ENCODE measurements at places on chromosomes 1 and 21. TPM values are rescaled to one million over a fixed set of nuclear protein-coding genes. Genes with fewer than 3 reads are reported as not detected.

Gene HPDL
- not detected for total RNA-seq

Gene DCDC2B
- 0.14 TPM for total RNA-seq

Gene PAQR7
- 1.5 TPM for total RNA-seq

Gene SCAMP3
- 55.6 TPM for total RNA-seq

Gene CA6
- not detected for total RNA-seq

Gene CYP4A22
- total RNA-seq = not detected

Gene BCL2L15
- 1.5 TPM for total RNA-seq

Gene CELA3B
- total RNA-seq = not detected

Gene FMO1
- not detected for total RNA-seq

Gene PLCH2
- total RNA-seq = 48.1 TPM
